ENCODE measurements at places on chromosomes 4 and X.

DNA sequence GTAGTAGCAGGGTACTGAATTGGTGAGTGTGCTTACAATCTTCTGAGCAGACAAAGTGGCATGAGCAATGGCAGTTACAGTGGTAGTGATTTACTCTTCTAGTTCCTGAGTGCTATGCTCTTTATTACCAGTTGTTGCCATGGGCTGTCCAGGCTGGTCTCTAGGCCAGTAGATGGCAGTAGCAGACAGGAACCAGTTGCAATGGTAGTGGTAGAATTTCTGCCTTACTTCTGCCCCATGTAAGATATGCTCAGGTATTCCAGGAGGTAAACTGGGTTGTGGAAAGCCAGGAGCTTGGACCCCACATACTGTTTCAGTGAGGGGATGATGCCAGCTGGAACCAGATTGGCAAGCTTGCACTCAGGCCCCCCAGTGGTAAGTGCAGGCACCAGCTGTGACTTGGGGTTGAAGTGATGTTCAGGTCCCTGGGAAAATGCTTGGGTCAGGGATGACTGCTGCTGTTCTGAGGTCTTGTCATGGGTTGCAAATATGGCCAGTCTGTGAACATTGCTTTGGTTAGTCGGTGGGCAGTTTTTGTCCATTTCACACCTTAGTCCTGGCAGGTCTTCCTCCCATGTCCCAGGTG lies 63.0 kb upstream of the ZXDB start:
- DNase-seq, result no peak

DNA sequence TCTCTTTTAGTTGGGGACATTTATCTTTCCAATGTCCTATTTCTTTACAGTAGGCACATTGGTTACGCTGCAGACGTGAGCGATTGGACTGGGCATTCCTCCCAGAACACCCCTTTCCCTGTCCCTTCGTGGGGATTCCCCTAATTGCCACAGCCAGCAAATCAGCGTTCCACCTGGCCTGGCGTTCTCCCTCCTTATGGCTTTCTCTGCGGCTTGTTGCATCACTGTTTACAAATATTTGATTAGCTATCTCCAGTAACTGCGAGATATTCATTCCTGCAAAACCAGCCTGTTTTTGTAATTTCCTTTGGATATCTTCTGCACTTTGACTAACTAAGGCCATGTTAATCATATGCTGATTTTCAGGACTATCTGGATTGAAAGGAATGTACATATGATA lies 202.5 kb upstream of the KLF8 start:
- DNase-seq, result no peak

DNA sequence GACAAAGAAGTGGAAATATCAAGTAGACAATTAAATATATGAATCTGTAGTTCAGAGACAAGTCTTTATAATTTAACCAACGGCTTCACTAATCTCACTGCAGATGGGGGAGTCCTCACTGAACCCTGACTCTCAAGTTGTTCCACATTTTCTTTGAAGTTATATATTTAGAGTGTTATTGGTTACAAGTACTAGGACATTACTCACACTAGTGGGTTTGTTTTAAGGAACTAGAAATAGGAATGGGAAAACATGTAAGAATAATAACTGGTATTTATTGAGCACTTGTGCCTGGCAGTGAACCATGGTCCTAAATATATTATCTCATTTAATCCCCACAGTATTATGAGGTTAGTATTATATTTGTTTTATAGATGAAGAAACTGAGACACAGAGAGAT lies 22.0 kb downstream of the MND1 start:
- DNase-seq, result no peak

DNA sequence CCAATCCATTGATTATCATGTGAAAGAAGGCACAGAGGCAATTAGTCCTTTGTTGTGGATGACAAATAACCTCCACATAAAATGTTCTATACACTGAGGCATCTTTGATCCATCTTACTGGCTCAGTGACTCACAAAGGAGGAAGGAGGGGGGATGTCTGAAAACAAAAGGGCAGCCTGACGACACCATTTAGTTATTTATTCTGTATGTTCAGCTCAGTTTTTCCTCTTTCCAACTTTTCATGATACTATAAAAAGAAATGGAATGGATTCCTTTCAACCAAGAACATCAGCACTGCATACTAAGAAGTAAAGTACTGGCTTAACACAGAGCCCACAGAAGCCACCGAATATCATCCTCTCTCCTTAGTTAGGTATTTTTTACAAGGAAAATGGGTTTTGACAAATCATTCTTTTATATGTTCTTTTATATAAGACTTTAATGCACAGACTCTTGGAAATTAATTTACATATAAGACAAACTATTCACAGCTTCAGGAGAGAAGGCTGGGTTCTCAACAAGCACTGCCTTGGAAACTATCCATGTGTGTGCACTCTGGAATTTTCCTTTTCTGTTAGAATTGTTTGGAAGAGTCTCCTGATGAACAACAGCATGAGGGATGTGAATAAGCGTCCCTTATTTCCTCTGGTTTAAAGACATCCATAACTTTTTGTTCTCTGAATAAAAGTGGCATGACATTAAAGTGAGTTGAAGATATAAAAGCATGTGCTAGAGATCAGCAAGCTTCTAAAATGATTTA lies 135.6 kb downstream of the TSPAN5 start:
- no peak for DNase-seq

- no peak for DNase-seq
Measured at GRCh38 chr4:24780936-24781495, 14.4 kb upstream of the SOD3 start.

GRCh38 chr4:67401902-67402301 lies 143.4 kb downstream of the CENPC start:
- no peak for DNase-seq

GRCh38 chr4:27066591-27066990 lies 205.9 kb downstream of the STIM2 start:
- DNase-seq, result no peak

DNA sequence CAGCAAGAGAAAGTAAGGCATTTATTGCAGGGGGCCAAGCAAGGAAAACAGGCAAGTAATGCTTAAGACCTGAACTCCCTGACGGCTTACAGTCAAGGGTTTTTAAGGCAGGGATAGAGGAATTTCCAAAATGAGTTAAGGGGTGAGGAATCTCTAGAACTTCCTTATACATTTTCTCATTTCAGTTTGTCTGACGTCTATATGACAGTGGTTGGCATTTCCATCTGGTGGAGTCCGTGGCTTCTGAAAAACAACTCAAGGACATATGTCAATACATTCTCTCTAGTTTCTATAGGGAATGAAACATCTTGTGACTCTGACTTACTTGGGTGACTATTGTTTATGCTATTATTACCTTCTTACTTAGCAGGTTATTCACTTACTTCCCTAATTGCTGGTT lies 19.3 kb upstream of the GUCY2F start:
- no peak for DNase-seq

GRCh38 chr4:657834-658667 lies 16.0 kb downstream of the ATP5ME start:
- DNase-seq, result no peak

- no peak for DNase-seq
Measured at GRCh38 chrX:9087271-9088040, 53.5 kb upstream of the FAM9B start.
